ENCODE measurements at places on chromosomes 12 and 14.

GRCh38 chr12:50111395-50111692, 692 bp upstream of the COX14 start:
- no peak for DNase-seq

GRCh38 chr12:27015730-27016076, 1.5 kb upstream of the TM7SF3 start:
- DNase-seq: no peak

- DNase-seq: no peak
These were observed 149.6 kb downstream of the PLXNC1 start for GRCh38 chr12:94297876-94298505.

DNA sequence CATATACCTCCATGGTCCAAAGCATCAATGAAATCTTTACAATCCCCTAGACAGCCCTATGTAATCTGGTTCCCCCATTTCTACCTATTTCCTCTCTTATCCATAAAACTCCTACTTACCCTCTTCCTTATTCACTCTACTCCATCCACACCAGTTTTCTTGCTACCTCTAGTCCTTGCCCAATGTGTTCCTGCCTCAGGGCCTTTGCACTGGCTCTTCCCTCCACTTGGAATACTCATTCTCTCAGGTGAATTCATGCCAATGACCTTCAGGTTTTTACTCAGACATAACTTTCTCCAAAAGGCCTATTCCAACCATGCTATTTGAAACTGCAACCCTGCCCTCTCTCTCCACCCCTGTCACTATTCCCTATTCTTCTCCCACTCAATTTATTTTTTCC, 138.7 kb upstream of the KRR1 start:
- DNase-seq: no peak

DNA sequence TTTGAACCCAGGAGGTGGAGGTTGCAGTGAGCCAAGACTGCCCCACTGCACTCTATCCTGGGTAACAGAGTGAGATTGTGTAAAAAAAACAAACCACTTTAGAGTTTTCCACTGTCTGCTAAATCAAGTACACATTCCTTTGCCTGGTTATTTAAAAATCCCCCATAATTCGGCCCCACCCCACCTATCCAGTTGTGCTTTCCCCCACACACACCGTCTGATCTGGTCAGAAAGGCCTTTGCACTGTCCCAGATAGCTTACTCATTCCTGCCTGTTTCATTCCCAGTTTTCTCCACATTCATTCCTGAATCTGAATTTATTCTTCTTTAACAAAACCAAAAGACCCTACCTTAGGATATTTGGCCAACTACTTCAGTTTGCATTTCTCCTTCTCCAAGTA, 29.5 kb downstream of the NINJ2 start:
- no peak for DNase-seq

DNA sequence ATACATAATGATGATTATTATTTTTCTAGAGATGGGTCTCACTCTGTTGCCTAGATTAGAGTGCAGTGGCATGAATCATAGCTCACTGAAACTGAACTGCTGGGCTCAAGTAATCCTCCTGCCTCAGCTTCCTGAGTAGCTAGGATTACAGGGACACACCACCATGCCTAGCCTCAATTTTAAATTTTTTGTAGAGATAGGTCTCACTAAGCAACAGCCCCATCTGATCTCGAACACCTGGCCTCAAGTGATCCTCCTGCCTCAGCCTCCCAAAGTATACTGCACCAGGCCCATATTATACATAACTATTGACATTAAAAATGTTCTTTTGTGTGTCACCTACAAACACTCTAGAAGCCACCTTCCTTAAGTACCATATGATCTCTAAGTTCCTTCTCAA, 3.4 kb downstream of the TXNRD1 start:
- no peak for DNase-seq

- no peak for DNase-seq
These were observed 630.8 kb downstream of the AACS start for GRCh38 chr12:125696054-125696453.

- no peak for DNase-seq
These were observed 19.4 kb downstream of the CAND1 start for GRCh38 chr12:67288561-67288960.

DNA sequence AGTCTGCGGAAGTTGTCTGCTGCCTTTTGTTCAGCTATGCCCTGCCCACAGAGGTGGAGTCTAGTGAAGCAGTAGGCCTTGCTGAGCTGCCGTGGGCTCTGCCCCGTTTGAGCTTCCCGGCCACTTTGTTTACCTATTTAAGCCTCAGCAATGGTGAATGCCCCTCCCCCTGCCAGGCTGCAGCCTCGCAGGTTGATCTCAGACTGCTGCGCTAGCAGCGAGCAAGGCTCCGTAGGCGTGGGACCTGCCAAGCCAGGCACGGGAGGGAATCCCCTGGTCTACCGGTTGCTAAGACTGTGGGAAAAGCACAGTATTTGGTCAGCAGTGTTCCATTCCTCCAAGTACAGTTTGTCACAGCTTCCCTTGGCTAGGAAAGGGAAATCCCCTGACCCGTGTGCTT, 143.6 kb downstream of the DYRK2 start:
- DNase-seq: no peak

GRCh38 chr14:50347521-50347920, 35.4 kb downstream of the DMAC2L start:
- no peak for DNase-seq

DNA sequence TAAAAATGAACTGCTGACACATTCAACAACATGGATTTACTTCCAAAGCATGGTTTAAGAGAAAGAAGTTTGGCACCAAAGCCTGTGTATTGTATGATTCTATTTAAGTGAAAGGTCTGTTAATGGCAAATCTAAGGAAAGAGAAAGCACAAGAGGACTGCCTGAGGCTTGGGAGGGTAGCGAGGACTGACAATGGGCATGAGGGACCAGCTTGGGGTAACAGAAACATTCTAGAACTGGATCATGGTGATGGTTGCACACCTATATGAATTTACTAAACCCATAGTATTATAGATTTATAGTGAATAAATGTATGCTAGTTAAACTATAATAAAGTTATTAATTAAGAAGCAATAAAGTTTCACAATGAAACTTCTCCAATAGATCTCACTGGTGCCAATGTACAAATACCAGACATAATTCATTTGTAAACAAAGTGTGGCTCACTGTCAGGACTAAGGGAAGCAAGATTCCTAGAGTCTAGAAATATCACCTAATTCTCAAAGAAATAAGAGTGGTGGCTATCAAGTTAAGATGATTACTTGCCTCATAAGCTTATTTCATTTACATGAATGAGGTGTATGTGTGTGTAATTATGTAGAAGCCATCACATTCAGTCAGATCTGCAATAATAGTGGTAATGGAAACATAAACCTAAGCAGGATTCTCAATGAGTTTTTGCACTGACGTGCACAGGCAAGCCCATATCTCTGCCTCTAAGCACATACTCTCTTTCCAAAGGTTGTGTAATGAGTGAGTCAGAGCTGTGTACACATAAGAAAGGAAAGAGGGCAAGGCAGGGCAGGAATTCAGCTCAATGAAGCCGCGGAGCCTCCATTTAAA, 353.4 kb downstream of the KCNH5 start:
- no peak for DNase-seq

DNA sequence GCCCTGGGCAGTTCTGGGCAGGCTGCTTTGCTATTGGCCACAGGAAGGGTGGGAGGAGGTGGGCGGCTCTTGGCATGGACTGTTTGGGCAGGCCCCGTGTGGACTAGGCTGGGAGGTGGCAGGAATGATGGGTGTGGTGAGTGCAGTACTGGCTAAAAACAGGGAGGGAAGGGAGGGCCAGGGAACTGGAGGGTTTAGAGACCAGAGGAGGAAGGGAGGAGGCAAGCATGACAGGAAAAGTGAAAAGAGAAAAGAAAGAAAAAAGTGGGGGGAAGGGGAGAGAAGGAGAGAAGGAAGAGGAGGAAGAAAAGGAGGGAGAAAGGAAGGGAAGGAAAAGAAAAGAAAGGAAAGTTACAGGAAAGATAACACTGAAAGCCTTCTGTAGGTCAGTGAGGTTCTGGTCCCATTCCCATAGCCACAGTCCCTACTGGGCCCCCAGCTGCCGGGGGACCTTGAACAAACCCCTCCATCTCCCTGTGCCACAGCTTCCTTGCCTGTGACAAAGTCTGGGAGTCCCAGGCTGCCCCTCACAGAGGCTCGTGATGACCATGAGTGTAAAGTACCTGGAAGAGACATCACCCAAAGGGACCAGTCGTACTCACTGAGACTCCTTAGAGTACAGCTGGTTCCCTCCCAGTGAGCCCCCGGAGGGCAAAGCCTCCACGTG, 1.1 kb upstream of the C14orf132 start:
- DNase-seq: no peak

DNA sequence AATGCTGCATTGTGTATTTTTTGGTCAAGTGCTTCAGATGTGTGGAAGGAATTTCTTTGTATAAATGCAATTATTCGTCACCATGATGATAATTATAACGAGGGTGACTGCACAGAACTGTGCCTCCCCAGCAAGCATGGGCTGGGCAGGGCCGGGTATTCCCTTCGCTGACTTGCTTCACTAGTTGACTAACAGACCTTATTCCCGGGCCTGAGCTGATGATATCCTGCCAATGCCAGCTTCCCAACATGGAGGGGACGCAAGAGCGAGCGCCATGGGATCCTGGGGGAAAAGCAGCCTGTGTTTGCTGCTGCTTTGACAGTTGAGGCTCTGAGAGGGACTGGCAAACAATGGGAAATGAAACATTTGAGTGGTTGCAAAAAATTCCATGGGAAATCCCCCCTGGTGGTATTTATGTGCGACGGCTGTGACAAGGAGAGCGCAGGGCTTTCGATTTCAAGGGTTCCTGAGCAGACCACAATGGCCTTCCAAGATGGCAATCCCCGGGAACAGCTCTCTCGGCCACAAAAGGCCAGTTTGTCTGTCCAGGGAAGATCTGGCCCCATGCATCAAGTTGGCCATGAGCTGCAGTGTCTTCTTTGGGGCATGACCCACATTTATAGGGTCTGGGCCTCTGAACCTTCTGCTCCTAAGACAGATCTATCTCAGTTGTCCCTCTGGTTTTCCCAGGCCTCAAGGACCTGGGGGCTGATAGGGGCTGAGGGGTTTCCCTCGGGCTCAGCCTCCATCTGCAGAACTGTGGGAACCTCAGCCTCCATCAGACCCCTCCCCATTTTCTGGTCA, 21.9 kb upstream of the MAP1LC3B2 start:
- no peak for DNase-seq

- DNase-seq: no peak
These were observed 5.0 kb upstream of the MMP19 start for GRCh38 chr12:55847603-55848291.

DNA sequence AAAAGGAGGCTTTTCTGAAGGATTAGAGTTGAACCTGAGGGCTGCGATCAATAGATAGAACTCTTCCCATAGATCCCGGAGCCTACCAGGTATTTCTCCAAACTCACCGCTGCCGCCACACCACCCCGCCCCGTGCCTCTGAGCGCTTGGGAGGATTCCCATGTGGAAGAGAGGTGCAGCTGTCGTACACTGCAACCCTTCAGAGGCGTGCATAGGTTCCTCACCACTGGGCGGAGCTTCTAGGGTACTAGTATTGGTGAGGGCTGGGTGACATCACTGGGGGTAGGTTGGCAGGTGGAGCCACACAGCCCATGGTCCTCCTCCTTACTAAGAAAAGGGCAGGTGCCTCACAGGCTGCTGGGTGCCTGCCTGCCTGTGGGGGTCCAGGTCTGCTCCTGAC, 127.0 kb downstream of the TSPAN9 start:
- no peak for DNase-seq

DNA sequence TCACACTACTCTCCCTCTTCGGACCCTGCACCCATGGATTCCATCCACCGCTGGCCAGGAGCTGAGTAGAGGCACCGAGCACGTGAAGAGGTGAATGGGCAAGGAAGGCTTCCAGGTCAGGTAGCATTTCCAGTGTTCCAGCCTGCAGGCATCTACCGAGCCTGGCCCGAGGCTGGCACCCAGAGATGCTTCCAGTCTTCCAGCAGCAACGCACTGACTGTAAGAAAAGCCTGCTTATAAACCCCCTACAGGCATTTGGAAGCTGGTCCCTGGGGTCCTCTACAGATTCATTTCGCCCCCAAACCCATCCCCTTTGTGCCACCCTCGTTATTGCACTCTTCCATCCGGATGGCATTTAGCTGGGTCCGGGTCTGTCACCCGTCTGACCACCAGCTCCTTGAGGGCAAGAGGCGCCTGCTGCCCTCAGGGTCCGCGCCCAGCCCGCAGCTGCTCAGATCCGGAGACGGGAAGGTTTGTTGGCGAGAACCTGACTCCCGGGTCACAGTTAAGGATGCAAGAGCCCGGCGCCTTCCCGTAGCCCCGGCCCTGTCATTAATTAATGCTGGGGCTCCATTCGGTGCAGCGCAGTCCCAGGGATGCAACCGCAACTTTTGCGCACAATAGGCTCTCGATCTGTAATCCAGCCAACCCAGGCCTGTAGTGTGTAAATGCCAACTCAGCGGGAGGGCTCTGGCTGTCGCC, 614 bp upstream of the MARK3 start:
- no peak for DNase-seq
